ENCODE measurements at places on chromosomes 12 and 14.

DNA sequence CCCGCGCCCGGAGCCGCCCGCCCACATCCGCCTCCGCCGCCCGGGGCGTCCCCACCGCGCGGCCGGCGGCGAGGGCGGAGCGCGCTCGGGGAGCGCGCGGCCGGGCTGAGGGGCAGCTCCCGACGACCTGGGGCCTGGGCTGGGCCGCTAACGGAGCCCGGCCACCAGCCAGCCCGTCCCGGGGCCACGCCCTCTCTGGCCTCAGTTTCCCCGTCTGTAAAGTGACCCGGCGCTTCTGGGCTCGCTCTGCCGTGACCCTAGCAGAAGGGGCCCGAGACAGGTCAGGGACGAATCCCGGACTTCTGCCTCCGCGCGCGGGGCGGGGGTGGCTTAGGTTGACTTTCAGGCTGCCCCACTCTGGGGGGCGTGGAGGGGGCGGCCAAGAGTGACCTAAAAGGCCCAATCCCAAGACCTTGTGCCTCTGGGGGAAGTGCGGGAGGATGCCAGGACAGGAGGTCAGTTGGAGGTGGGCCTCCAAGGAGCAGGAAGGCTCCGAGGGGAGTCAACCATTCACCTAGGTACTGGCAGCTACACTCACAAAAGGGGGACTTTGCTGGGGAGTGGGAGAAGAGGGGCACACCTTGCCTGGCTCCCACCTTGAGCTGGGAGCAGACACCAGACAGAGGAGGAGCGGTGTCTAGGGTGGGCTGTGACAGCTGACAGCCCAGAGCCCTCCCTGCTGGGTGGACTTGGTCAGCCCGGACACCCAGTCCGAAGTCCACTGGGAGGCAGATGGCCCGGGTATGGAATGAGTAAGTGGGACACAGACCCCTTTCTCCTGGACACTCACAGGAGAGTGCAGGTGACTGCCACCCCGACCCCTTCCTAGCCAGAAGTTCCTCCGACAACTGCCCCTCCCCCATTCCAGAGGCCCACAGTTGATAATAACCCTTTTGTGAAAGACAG lies 486 bp upstream of the AKT1 start:
- peak; percentile 47 for DNase-seq

GRCh38 chr14:92264195-92264594 lies 58.8 kb upstream of the SLC24A4 start:
- no peak for DNase-seq

- DNase-seq, result no peak
Observed at GRCh38 chr12:111298582-111299436, 70.1 kb downstream of the PHETA1 start.

DNA sequence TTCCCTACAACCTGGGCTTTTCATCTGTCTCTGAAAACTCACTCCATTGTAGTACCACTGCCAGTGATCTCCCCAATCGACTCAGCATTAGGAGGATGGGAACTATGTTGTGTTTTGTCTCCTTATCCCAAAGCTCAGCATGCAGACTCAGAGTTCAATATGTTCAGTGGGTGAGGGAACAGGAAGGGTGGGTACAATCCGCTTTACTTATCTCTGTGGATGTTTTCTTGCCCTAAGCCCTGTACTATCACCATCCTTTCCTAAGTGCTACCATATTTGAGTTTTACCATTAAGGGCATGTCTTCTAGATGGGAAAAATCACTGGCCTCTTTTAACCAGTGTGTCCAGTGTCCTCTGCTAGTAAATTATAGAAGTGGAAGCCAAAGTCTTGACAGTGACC lies 107.1 kb downstream of the PPM1H start:
- no peak for DNase-seq

- no peak for DNase-seq
Observed at GRCh38 chr14:22849212-22849819, 12.9 kb downstream of the MMP14 start.

GRCh38 chr14:96698960-96699539 lies 98.1 kb upstream of the VRK1 start:
- DNase-seq, result no peak

GRCh38 chr14:80700601-80701000 lies 240.9 kb downstream of the CEP128 start:
- DNase-seq, result no peak

Data from activated T-helper 9 cell treated with anti-CD3 and anti-CD28 coated beads, Interleukin-2, amount 50 U/mL, for 16 hours (primary cell).